Cardiac fibroblast (primary cell): ENCODE measurements at places on chromosomes 2 and 18.

GRCh38 chr18:62438402-62438801 is 84.4 kb upstream of the ZCCHC2 start:
- DNase-seq = no peak

GRCh38 chr2:186910996-186911395 is 62.0 kb upstream of the ZSWIM2 start:
- DNase-seq = no peak

GRCh38 chr2:237190966-237191713 is 105.5 kb downstream of the COPS8 start:
- no peak for DNase-seq

GRCh38 chr2:153935511-153935910 is 63.8 kb downstream of the GALNT13 start:
- no peak for DNase-seq

DNA sequence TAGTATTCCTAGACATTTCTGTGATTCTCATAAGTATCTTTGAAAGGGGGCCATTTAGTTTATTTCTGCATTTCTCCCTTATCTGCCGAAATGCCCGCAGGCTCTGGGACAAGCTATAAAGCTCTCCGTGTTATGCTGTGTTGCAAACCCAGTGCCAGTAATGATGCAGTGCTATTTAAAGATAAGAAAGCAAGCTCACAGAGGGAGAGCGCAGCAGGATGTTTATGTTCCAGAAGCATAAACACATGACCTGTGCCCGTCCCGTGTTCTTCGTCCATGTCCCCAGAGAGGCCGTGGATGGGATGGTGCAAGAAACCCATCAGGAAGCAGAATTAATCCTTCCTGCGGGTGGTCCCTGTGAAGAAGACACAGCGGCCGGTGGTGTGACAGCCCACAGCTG is 99.4 kb downstream of the NEDD4L start:
- peak; percentile 44 for DNase-seq

- DNase-seq = no peak
Observed at GRCh38 chr2:108829578-108830310, 43.2 kb downstream of the CCDC138 start.

GRCh38 chr2:164523009-164523408 is 98.3 kb downstream of the GRB14 start:
- DNase-seq = no peak
